Activated CD4-positive, alpha-beta memory T cell treated with anti-CD3 and anti-CD28 coated beads for 36 hours (primary cell): ENCODE measurements at places on chromosomes 4 and X. TPM values are rescaled to one million over a fixed set of nuclear protein-coding genes. Genes with fewer than 3 reads are reported as not detected.

Gene INPP4B
- 64.9 TPM for total RNA-seq

Gene PPP1R2C
- not detected for total RNA-seq

Gene NXF3
- not detected for total RNA-seq

Gene AFF2
- total RNA-seq: 0.45 TPM

Gene RASGEF1B
- 4.6 TPM for total RNA-seq

Gene PDGFC
- total RNA-seq: not detected

Gene TRPC3
- 1.0 TPM for total RNA-seq

Gene VCX
- not detected for total RNA-seq

Gene IGSF1
- total RNA-seq: not detected

Gene TMPRSS11D
- total RNA-seq: not detected

Gene FUNDC2
- total RNA-seq: 95.9 TPM

Gene PABPC5
- total RNA-seq: not detected

Gene GABRB1
- not detected for total RNA-seq

Gene ZC4H2
- 9.1 TPM for total RNA-seq

Gene SPANXB1
- not detected for total RNA-seq

Gene MEPE
- not detected for total RNA-seq

Gene MTMR8
- total RNA-seq: 5.0 TPM

Gene RNF150
- total RNA-seq: not detected

Gene TREX2
- total RNA-seq: 1.1 TPM
